ENCODE measurements at places on chromosomes 7 and 10.

DNA sequence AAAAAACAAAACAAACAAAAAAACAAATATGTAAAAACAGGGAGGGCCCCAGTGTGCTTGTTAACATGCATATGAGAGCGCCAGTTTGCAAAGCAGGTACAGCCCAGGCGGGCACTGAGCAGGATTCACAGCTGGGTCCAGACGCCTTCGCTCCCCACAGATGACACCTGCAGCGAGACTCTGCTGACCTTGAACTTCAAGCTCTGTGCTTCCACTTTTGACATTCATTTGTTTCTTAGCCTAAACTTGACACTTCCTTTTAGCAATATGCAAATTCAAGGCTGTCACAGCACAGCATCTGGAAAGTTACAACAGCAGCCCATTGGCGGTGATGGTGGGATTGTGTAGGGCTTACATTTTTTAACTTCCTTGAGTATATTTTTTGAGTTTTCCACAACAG, 88.8 kb upstream of the TNS3 start:
- DNase-seq, result peak; percentile 50
- peak overlapping the region; percentile 68 for H3K4me3 ChIP-seq
- peaks cover 1% of the 10 kb centered on the region for H3K36me3 ChIP-seq
- H3K27ac ChIP-seq, result peak overlapping the region; percentile 95

DNA sequence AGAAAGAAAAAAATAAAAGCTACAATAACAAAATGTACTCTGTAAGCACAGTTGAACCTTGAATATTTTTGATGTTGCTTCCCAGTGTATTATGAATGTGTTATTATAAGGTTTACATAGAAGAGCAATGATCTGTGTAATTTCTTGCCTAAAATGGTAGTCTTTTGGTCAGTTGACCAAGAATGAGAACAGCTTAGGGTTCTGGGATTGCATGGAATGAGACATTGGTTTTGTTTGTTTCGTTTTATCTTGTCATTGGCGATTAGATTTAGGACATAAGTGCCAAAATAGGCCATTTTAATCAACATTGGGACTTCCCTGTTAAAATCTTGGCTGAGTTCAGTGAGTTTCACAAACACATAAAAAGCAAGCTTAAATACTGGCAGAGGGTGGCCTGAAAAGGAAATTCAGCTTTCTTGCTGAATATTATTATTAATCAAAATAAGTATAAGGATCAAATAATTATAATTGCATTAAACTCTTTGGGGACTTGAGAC, 49.1 kb upstream of the GLCCI1 start:
- peak overlapping the region; percentile 91 for H3K27ac ChIP-seq
- no peak for DNase-seq

- H3K4me3 ChIP-seq, result no peak overlapping the region
- H3K4me1 ChIP-seq, result no peaks in the 10 kb centered on the region
- H3K36me3 ChIP-seq, result no peaks in the 10 kb centered on the region
- no peak overlapping the region for H3K27ac ChIP-seq
Measured at GRCh38 chr7:43141091-43141490, 28.6 kb downstream of the HECW1 start.

- H3K4me3 ChIP-seq, result peak overlapping the region; percentile 81
- no peak for DNase-seq
- no peak overlapping the region for H3K27ac ChIP-seq
- H3K4me1 ChIP-seq, result peaks cover 10% of the 10 kb centered on the region
Measured at GRCh38 chr7:139034855-139035585, 822 bp downstream of the ZC3HAV1L start.

DNA sequence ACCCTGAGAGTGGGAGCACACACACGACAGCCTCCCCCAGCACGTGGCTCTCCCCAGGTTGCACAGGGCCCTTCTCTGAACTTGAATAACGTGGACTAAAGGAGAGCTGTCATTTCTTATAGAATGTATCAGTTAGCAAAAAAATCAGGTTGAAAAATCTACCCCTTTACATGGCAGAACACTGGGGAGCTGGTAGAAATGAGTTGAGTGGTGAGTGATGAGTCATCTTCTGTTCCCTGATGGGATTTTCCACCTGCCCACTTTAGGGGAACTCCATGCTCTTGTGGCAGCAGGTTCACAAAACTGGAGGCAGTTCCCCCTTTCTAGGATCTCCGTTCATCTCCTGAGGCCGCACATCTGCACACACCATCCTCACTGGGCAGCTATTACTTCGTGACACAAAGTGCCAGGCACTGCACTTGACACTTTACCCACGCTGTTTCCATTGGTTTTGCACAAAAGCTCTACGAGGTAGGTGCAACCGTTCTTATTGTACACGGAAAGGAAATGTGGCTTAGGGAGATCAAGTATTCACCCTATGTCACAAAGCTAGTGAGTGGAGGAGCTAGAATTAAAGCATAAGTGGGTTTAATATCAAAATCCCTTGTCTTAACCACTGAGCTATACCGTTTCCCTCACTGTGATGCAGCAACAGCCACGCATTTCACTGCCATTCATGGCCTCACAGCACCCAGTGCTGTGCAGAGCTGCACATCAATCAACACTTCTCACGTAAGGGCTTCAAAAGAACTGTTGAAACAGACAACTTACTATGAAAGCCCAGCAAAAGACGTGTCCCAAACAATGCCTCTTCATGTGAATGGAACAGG, 80.2 kb downstream of the RNF216 start:
- peak overlapping the region; percentile 63 for H3K4me3 ChIP-seq
- no peak for DNase-seq
- peaks cover 72% of the 10 kb centered on the region for H3K4me1 ChIP-seq
- H3K27ac ChIP-seq, result peak overlapping the region; percentile 83
- peaks cover 39% of the 10 kb centered on the region for H3K36me3 ChIP-seq

DNA sequence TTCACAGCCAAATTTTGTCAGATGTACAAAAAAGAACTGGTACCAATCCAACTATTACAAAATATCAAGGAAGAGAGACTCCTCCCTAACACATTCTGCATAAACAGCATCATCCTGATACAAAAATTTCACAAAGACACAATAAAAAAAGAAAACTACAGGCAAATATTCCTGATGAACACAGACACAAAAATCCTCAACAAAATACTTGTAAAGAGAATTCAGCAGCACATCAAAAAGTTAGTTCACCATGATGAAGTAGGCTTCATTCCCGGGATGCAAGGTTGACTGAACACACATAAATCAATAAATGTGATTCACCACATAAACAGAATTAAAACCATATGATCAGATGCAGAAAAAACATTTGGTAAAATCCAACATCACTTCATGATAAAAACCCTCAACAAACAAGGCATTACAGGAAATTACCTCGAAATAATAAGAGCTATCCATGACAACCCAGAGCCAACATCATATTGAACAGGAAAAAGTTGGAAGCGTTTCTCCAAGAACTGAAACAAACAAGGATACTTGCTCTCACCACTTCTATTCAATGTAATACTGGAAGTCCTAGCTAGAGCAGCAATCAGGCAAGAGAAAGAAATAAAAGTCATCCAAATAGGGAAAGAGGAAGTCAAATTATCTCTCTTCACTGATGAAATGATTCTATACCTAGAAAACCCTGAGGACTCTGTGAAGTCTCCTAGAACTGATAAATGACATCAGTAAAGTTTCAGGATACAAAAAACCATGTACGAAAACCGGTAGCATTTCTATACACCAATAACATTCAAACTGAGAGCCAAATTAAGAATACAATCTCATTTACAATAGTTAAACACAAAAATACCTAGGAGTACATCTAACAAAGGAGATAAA, 223.1 kb downstream of the REEP3 start:
- no peak overlapping the region for H3K27ac ChIP-seq
- DNase-seq, result no peak
- no peaks in the 10 kb centered on the region for H3K4me1 ChIP-seq
- no peak overlapping the region for H3K4me3 ChIP-seq
- no peaks in the 10 kb centered on the region for H3K27me3 ChIP-seq

GRCh38 chr7:77664715-77665114, 31.5 kb upstream of the RSBN1L start:
- H3K27me3 ChIP-seq, result no peaks in the 10 kb centered on the region
- H3K36me3 ChIP-seq, result no peaks in the 10 kb centered on the region
- no peaks in the 10 kb centered on the region for H3K4me1 ChIP-seq
- H3K27ac ChIP-seq, result no peak overlapping the region
- no peak for DNase-seq

- H3K4me1 ChIP-seq, result no peaks in the 10 kb centered on the region
- DNase-seq, result no peak
- no peaks in the 10 kb centered on the region for H3K36me3 ChIP-seq
- H3K27ac ChIP-seq, result no peak overlapping the region
Measured at GRCh38 chr10:117492504-117492903, 50.0 kb upstream of the EMX2 start.

DNA sequence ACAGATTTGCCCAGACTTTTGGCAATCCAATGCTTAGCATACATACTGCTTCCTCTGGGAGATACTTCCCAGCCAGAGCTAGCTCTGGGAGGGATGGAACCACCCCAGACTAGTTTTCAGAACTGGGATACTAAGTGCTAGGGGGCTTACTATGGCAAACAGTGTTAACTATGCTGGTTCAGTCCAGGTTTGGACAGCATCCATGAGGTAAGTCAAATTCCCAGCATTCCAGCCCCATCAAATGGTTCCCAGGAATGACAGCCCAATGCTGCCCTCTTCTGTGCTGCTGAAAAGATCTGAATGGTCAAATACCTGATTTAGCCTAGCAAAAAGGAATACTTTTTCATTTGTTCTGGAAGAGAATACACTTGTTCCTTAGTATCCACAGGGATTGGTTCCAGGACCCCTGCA, 141.7 kb upstream of the CCDC6 start:
- no peak overlapping the region for H3K4me3 ChIP-seq
- no peaks in the 10 kb centered on the region for H3K36me3 ChIP-seq
- no peak for DNase-seq
- no peaks in the 10 kb centered on the region for H3K27me3 ChIP-seq
- no peak overlapping the region for H3K27ac ChIP-seq

GRCh38 chr10:52318822-52319464, 4.9 kb downstream of the DKK1 start:
- DNase-seq, result no peak
- H3K4me1 ChIP-seq, result peaks cover 12% of the 10 kb centered on the region
- no peak overlapping the region for H3K27ac ChIP-seq
- peaks cover 14% of the 10 kb centered on the region for H3K27me3 ChIP-seq
- H3K4me3 ChIP-seq, result no peak overlapping the region

GRCh38 chr10:75013007-75013406, 98.4 kb upstream of the SAMD8 start:
- H3K27me3 ChIP-seq, result no peaks in the 10 kb centered on the region
- peaks cover 50% of the 10 kb centered on the region for H3K4me1 ChIP-seq
- DNase-seq, result no peak
- H3K27ac ChIP-seq, result peak overlapping the region; percentile 74
- H3K4me3 ChIP-seq, result peak overlapping the region; percentile 33
- H3K36me3 ChIP-seq, result peaks cover 13% of the 10 kb centered on the region

- H3K4me3 ChIP-seq, result peak overlapping the region; percentile 51
- H3K27ac ChIP-seq, result peak overlapping the region; percentile 90
- no peaks in the 10 kb centered on the region for H3K36me3 ChIP-seq
- DNase-seq, result peak; percentile 36
- H3K27me3 ChIP-seq, result no peaks in the 10 kb centered on the region
- peaks cover 50% of the 10 kb centered on the region for H3K4me1 ChIP-seq
Measured at GRCh38 chr10:71372882-71373495, 23.7 kb upstream of the CDH23 start.

DNA sequence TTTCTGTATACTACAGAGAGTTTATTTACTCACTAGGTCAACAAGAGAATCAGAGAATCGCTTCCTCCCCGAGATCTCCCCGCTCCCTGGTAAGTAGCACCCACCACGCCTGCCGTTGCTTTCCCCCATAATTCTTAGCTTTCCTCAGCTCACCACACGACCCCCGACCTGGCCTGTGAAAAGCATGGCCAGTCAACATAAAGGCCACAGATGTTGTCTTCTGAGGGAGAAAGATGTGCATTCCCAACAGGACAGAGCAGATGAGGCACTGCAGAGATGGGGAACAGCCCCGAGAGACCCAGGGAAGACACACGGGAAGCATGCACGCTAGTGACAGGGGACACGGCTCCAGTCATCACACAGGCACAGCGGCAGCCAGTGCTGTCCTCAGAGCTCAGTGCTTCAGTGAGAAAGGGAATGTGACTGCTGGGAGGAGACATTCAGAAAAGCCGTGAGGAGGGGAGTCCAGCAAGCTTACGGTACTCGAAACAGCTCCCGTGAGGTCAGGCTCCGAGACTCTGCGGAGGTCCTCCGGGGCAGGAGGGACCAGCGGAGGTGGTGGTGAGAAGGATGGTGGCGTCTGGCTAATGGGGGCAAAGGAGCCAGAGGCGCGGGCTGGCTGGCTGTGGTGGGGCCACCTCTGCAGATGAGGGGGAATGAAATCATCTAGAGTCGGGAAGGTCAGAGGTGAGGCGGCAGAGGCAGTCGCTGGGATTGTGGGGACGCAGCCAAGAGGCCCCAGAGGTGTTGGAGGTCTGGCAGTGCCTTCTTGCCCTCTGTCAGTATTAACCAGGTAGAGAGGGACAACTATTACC, 123.4 kb upstream of the PDLIM1 start:
- H3K4me3 ChIP-seq, result no peak overlapping the region
- no peaks in the 10 kb centered on the region for H3K36me3 ChIP-seq
- no peak overlapping the region for H3K27ac ChIP-seq
- no peak for DNase-seq
- H3K27me3 ChIP-seq, result no peaks in the 10 kb centered on the region

GRCh38 chr7:84412161-84412969, 217.8 kb upstream of the SEMA3A start:
- no peak overlapping the region for H3K4me3 ChIP-seq
- H3K27me3 ChIP-seq, result no peaks in the 10 kb centered on the region
- DNase-seq, result no peak
- H3K36me3 ChIP-seq, result no peaks in the 10 kb centered on the region
- no peak overlapping the region for H3K27ac ChIP-seq

DNA sequence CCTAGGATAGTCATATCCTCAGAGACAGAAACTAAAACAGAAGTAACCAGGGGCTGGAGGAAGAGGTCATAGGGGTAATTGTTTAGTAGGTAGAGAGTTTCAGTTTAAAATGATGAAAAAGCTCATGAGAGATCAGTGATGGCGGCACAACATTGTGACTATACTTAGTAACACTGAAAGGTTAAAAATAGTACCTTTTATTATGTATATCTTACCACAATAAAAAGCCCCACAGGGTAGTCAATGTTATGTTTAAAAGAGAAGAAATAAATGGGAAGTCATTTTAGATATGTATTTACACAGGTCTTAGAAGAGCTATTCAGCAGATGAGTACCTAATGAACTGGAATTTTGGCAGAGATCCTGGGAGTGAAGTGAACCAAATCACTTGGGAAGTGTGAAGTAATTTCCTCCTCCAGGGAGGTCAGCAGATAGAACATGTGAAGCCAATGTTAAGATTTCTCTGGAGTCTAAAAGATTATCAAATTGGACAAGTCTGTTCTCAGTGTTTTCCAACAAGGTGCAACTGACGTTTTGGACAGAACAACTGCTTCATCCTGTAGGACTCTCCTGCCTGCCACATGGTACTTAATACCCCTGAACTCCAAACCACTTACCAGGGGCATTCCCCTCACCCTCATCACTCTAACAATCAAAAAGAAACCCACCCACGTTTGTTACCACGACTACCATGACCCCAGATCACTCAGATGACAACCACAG, 6.4 kb downstream of the CDCA7L start:
- H3K27ac ChIP-seq, result peak overlapping the region; percentile 75
- peaks cover 93% of the 10 kb centered on the region for H3K4me1 ChIP-seq
- peaks cover 45% of the 10 kb centered on the region for H3K36me3 ChIP-seq
- H3K27me3 ChIP-seq, result no peaks in the 10 kb centered on the region

- no peak for DNase-seq
- H3K27me3 ChIP-seq, result no peaks in the 10 kb centered on the region
- H3K4me3 ChIP-seq, result no peak overlapping the region
Measured at GRCh38 chr10:44437840-44438511, 53.1 kb upstream of the CXCL12 start.

Measured in activated B cell treated with CpG ODN at 0.5 μM for 24 hours (primary cell).